ENCODE measurements at places on chromosomes 1 and 21. TPM values are rescaled to one million over a fixed set of nuclear protein-coding genes. Genes with fewer than 3 reads are reported as not detected.

- no peak for DNase-seq
These were observed 26.5 kb downstream of the CD247 start for GRCh38 chr1:167491586-167492461.

GRCh38 chr21:45623436-45623835 lies 20.1 kb upstream of the PCBP3 start:
- DNase-seq: no peak

DNA sequence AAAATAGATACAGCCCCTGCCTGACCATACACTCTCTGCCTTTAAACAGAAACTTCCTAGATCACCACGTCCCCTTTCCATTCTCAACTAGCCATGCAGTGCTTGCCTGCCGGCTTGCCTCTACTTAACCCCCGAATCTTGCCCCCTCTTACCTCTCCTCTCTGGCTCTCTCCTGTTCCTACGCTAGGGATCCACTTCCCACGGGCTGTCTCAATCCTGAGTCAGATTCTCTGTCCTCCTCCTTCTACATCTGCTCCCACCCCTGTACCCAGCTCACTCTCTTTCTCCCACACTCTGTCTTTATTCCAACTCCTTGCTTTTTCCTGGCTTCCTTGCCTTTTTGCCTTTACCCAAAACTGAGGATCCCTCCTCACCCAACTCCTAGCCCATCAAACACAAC lies 29.3 kb downstream of the ATF3 start:
- DNase-seq: no peak

DNA sequence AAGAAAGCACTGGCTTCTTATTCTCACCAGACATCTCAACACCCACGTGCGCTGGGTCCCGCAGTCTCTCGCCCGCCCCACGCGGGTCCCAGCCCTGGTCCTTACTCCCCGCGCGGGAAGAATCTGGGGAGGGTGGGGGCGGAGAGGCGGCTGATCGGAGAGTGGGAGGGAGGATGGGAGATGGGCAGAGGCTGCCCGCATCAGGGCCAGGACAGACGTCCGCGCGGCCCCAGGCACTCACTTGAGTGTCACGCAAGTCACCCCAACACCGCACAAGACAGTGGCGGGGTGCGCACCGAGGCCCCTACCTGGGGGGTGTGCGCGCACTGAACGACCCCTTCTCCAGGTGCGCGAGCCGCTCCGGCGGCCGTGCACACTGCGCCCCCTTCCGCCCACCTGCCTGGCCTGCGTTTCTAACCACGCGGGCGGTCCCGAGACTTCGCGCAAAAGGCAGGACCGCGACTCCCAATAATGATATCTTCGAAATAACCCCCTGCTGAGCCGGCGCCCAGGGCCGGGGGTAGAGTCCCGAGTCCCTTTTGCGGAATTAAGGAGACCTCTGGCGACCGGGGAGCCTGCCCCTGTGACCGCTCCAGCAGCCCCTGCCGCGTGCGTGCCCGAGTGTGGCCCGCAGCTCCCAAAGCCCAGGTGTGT lies 6.0 kb upstream of the SIM2 start:
- no peak for DNase-seq

DNA sequence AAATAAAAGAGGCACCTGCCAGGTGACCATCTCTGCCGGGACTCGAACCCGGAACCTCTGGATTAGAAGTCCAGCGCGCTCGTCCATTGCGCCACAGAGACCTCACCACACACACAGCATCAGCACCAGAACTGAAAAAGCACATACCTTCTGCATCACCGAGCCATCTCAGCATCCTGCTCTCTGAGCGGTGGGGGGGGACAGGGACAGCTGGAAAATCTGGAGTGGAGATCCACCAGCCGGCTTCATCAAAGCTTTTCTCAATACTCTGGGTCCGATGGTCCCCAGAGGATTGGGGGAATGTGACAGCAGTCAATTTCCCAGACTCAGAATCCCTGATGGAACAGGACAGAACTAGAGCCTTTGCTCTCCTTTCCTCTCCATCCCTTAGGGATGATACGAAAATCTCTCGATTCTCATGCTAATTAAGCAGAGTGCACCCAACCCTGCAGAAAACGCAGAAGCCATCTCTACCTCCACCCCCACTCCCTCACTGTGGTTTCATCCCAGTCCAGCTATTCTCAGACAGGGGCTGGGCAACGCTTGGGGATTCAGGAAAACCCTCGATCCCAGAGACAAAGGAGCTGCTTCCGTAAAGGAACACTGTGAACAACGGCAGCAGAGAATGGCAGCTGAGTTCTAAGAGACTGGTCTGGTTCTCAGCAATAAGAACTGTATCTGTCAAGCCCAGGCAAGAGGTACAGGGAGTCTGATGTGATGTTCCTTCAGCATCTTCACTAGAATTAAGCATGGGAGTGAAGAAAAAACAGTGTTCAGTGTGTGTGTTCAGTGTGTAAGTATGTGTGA lies 29.6 kb upstream of the CADM3 start:
- DNase-seq: no peak

GRCh38 chr1:224490549-224491537 lies 56.2 kb upstream of the WDR26 start:
- DNase-seq: no peak

GRCh38 chr1:112312315-112312714 lies 83.7 kb upstream of the CTTNBP2NL start:
- DNase-seq: no peak

GRCh38 chr1:61215676-61216289 lies 133.4 kb downstream of the NFIA start:
- DNase-seq: no peak

DNA sequence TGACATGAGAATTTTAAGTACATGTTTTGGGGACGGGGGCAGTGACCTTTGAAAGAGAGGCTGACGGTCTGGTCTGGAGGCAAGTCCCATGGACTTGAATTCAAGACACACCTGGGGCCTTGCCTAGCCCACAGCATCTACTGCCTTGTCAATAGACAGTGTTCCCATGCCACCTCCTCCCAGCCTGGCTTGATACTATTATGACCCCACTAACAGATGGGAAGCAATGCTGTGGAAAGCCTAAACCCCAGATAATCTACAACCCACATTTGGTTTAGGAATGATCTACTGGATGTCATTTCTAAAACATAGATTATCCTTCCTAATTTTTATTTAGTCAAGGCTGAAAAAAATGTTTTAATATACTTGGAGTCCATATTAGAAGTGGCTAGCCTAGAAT lies 17.8 kb upstream of the NFASC start:
- no peak for DNase-seq

GRCh38 chr21:34915364-34915841 lies 133.7 kb downstream of the RUNX1 start:
- DNase-seq: no peak

DNA sequence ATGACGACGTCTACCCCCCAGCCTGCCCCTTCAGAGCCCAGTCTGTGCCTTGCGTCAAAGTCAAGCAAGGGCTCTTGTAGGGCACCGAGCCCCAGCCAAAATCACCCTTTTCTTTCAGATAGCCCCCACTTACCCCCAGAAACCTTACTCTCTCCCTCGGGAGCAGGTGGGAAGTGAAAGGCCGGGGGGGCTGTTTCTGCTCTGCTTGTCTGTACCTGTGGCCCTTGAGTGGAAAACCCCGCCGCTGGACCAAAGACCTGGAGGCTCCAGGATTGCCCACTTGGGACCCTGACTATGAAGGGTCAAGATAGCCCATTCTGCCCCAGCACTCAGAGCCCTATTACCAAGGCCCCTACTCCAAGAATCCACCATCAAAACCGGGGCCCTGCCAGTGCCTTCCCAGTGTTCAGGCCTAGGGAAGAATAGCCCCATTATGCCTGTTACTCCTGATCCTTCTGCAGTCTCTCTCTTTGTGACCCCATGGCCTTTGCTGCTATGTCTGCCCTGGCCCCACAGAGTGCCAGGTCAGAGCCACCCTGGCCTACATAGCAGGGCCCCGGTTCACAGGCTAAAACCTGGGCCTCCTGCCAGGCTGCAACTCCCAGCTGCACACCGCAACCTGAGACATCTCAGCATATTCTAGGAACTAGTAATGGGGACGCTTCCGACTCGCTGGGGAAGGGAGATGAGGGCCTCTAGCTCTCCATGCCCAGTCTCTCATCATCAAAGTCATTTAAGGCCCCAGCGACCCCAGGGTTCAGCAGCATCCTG lies 22.2 kb upstream of the HPDL start:
- no peak for DNase-seq

- no peak for DNase-seq
These were observed 10.3 kb upstream of the FAM89A start for GRCh38 chr1:231050395-231050794.

DNA sequence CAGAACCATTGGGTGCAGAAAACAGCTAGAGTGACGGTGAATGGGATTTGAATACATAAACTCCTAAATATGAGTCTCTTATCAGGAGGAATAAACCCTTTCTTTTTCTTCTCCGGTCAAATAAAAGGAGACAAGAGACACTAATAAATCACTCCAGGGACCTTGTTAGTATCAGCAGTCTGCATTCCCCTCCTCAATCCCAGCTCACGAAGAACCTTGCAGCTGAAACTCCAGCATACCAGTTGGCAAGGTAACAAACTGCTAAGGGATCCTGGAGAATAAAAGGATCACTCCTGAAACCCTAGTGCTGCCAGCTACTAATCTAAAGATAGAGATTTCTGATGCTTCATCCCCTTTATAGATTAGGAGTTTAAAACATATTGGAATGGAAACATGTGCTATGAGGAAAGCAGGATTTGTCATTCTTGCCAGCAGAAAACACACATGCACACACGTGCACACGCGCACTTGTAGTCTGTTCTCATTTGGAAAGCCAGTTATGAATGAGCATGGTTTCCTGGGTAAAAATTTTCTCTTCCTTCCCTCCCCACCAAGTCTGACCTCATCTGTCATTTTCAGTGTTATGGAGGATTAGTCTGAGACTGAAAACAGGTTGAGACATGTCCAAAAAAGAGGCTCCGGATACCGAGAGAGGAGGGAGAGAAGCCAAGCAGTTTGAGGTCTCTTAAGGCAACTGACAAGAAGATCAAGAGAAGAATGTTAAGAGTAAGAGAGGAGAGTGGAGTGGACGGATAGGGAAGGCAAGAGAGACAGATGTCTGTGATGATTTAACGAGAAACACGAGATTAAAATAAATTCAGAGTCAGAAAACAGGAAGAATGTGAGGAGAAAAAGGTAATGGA lies 10.9 kb downstream of the IER5 start:
- DNase-seq: no peak

DNA sequence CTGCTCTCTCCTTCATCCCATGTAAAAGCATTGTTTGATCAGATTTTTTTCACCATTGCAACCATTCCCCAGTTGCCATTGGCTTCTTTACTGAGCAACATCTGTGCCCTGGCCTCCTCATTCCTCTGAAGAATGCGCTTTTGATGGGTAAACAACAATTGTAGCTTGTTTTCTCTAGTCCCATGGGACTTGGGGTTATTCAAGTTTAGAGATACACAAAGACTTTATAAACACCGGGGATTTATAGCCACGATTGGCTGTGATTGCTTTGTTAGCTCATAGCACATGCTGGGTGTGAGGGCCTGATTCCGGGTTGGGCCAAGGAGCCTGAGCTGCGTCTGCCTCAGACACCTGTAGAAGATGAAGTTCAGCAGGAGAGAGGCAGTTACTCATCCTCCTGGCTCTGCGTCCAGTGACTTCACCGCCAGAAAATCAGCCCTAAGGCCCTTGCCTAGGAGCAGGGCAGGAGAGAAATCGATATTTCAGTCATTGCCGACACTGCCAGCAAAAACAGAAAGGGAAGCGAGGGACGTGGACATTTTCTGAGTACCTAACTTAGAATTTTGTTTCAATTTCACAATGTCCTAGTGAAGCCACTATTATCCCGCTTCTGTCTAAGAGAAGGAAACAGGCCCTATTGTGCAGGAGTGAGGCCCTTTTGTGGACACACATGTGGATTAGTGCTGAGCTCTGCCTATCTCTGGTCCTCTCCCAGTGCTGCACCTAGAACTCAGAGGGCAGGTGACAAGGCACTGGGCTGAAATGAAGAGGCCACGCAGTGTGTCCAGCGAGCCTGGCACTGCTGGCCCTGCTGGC lies 159.8 kb upstream of the USP24 start:
- DNase-seq: no peak

DNA sequence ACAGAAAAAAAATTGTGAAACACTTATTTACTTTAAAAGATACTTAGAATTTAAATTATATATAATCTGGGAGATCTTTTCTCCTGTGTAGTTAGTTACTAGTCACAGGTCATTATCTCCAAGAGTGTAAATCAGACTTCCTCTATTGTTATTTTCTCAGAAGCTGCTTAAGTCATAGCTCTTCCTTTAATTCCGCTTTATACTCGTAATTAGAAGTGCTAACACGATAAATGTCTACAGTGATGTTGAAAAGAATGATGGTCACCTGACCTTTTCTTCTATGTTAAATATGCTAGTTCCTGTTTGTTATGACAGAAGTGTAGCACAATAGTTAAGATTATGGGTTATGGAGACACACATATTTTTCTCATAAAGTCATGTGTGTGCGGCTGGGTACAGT lies 123.6 kb downstream of the TGFB2 start:
- no peak for DNase-seq

GRCh38 chr1:25247829-25248754 lies 838 bp upstream of the RSRP1 start:
- no peak for DNase-seq

GRCh38 chr21:34702341-34703170 lies 33.8 kb downstream of the CLIC6 start:
- DNase-seq: no peak

GRCh38 chr21:41593760-41594138 lies 85.8 kb upstream of the TMPRSS2 start:
- no peak for DNase-seq

DNA sequence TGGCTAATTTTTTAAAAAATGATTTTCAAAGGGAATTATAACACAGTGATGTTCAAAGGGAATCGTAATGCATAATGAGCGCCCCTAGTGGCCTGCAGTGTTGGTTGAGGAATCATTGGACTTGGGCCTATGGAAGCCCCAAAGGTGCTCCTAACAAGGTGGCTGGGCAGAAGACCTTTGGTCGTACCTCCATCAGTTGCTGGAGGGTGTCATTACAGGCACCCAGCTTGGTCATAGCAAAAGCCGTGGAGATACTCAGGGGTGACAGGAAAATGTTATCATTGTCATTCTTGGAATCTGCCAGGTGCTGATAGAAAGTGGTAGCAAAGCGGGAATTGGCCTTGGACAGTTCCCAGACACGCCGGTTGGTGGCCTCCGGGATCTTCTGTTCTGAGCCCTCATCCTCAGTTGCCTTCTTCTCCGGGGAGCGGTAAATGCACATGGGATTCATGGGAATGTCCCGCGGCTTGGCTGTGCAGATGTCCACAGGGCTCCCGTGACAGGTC lies 2.7 kb downstream of the SERPINC1 start:
- no peak for DNase-seq

TPTE gene
- not detected for total RNA-seq

PACC1 gene
- total RNA-seq: 43.2 TPM

CELA2B gene
- not detected for total RNA-seq

SNRPE gene
- total RNA-seq: 83.4 TPM

GOLT1A gene
- total RNA-seq: 5.0 TPM

LCE1E gene
- total RNA-seq: not detected

OLIG2 gene
- not detected for total RNA-seq

ANXA9 gene
- total RNA-seq: 1.3 TPM

Data from kidney epithelial cell (primary cell).